ENCODE measurements at places on chromosomes 11 and 22. TPM values are rescaled to one million over a fixed set of nuclear protein-coding genes. Genes with fewer than 3 reads are reported as not detected.

- DNase-seq, result no peak
These were observed 70.9 kb upstream of the CLMP start for GRCh38 chr11:123265951-123266350.

DNA sequence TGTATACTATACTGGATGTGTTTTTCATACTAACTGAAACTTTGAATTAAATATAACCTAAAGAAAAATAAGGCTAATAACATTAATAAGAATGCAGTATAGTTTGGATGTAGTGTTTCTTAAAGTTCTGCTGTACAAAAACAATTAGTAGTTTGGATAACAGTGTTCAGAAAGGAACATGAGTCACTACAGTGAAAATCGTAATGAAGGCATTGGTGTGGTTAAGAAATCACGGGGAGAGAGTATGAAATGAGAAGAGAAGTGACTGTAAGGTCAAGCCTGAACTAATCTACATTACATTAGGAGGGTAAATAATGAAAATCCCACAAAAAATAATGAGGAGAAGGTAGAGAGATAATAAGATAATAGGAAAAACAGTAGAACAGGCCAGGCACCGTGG is 726.6 kb upstream of the ARHGAP42 start:
- DNase-seq, result no peak

GRCh38 chr11:120125024-120125423 is 12.9 kb downstream of the TRIM29 start:
- DNase-seq, result no peak

DNA sequence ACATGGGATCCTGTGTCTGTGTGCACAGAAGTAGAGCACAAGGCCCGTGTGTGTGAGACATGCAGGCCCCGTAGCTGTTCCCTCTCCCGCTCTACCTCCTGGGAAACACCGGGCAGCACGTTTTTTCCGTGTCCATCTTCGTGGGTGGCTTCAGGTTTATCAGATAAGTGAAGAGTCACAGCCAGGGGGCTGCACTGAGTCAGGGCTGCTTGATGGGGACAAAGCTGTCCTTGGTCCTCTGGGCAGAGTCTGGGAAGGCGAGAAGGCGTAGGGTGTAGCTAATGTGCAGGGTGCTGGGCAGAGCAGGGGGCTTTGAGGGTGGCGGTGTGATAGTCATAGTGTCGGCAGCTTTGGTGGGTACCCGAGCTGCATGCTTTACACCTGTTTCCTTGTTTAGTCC is 23.7 kb downstream of the INCENP start:
- DNase-seq, result no peak

GRCh38 chr11:130426223-130426836 is 2.1 kb downstream of the ADAMTS8 start:
- DNase-seq, result no peak

The APOBEC3B gene
- 19.9 TPM for polyA plus RNA-seq

The PIWIL4 gene
- polyA plus RNA-seq, result 0.76 TPM

Data from endothelial cell of umbilical vein (primary cell).